ENCODE measurements at places on chromosomes 12 and 14. TPM values are rescaled to one million over a fixed set of nuclear protein-coding genes. Genes with fewer than 3 reads are reported as not detected.

GRCh38 chr14:81551471-81551870 lies 17.8 kb upstream of the SEL1L start:
- no peak for DNase-seq
- no peaks in the 10 kb centered on the region for H3K27me3 ChIP-seq
- H3K4me3 ChIP-seq: no peak overlapping the region
- H3K4me1 ChIP-seq: no peaks in the 10 kb centered on the region
- no peak overlapping the region for H3K27ac ChIP-seq

Gene AQP2
- total RNA-seq: not detected

Gene KRT81
- 0.04 TPM for total RNA-seq

GRCh38 chr12:132837693-132838409 lies 9.2 kb upstream of the GOLGA3 start:
- H3K4me1 ChIP-seq: peaks cover 21% of the 10 kb centered on the region
- H3K36me3 ChIP-seq: peaks cover 31% of the 10 kb centered on the region
- peak; percentile 84 for DNase-seq
- no peaks in the 10 kb centered on the region for H3K27me3 ChIP-seq
- H3K4me3 ChIP-seq: peak overlapping the region; percentile 10

- H3K4me3 ChIP-seq: no peak overlapping the region
- H3K4me1 ChIP-seq: peaks cover 15% of the 10 kb centered on the region
- no peaks in the 10 kb centered on the region for H3K27me3 ChIP-seq
- DNase-seq: no peak
Observed at GRCh38 chr12:105936496-105936895, 202.3 kb downstream of the NUAK1 start.

Gene KLRD1
- total RNA-seq: 0.58 TPM

Gene GALNT8
- 5.5 TPM for total RNA-seq

DNA sequence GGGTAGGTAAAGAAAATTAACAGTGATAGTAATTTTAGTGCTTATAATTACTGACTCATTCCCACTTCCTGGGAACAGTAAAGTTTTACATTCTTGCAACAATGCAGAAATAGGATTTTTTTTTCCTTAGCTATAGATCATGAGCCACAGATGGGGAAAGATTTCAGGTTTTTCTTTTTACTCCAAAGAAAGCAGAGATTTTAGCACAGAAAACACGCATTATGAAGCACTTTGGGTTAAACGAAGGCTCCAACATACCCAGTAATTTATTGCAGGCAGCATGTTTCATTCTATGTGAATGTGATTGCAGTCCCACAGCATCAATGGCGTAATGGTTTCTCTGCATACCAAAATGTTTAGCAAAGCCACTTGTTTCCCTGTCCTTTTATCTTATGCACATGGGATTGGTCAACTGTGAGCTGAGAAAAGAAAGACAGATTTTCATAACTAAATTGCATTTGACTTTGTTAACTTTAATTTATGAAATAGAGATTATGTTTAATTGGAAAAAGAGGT lies 124.6 kb upstream of the E2F7 start:
- no peaks in the 10 kb centered on the region for H3K4me1 ChIP-seq
- H3K4me3 ChIP-seq: no peak overlapping the region
- peak; percentile 76 for DNase-seq
- no peak overlapping the region for H3K27ac ChIP-seq

DNA sequence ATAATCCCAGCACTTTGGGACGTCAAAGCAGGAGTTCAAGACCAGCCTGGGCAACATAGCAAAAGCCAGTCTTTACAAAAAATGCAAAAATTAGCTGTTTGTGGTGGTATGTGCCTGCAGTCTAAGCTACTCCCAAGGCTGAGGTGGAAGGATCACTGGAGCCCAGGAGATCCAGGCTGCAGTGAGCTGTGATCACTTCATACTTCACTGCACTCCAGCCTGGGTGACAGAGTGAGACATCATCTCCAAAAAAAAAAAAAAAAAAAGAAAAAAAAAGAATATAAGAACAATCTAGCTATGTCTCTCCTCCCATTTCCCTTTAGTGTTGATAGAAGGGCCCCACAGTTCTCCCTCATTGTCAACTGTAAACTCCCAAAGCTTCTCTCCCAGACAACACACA lies 3.5 kb upstream of the BCAT1 start:
- no peak overlapping the region for H3K27ac ChIP-seq
- H3K4me1 ChIP-seq: peaks cover 6% of the 10 kb centered on the region
- DNase-seq: no peak
- H3K27me3 ChIP-seq: no peaks in the 10 kb centered on the region
- H3K36me3 ChIP-seq: no peaks in the 10 kb centered on the region

Gene OR6C2
- not detected for total RNA-seq
